ENCODE measurements at places on chromosomes 6 and 20.

DNA sequence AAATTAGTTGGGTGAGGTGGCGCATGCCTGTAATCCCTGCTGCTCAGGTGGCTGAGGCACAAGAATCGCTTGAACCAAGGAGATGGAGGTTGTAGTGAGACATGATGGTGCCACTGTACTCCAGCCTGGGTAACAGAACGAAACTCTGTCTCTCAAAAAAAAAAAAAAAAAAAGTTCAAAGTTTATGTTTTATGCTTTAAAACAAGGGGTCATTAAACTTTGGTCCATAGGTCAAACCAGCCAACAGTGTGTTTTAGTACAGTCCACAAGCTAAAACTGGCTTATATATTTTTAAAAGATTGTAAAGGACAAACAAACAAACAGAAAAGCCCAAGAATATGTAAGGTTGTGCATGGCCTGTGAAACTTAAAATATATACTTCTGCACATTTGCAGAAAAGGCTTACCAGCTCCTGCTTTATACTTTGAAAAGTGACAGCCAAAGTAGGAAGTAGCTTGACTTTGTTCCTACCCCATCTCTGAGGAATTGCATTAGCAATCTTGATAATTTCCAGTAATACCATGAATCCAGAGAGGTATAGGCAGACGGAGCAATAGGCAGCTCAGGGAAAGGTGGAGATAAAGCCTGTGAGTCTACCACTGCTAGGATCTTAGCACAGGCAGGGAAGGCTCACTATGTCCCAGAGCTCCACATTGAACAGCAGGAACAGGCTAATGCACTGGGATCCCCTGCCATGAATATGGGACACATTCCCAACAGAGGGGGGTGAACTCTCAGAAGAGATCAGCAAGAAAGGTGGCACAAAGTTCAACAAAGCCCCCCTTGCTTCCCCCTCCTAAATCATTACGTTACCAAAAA lies 30.5 kb downstream of the MCM8 start:
- no peak for DNase-seq

- peak; percentile 93 for DNase-seq
These were observed 136.4 kb upstream of the PLCB4 start for GRCh38 chr20:8932192-8933165.

- DNase-seq, result no peak
These were observed 81.5 kb downstream of the SULF2 start for GRCh38 chr20:47703748-47704147.

GRCh38 chr6:32839356-32839755 lies 817 bp upstream of the TAP2 start:
- DNase-seq, result no peak

GRCh38 chr6:138999949-139000725 lies 12.1 kb upstream of the REPS1 start:
- no peak for DNase-seq

GRCh38 chr6:16180696-16181438 lies 52.0 kb downstream of the MYLIP start:
- no peak for DNase-seq

DNA sequence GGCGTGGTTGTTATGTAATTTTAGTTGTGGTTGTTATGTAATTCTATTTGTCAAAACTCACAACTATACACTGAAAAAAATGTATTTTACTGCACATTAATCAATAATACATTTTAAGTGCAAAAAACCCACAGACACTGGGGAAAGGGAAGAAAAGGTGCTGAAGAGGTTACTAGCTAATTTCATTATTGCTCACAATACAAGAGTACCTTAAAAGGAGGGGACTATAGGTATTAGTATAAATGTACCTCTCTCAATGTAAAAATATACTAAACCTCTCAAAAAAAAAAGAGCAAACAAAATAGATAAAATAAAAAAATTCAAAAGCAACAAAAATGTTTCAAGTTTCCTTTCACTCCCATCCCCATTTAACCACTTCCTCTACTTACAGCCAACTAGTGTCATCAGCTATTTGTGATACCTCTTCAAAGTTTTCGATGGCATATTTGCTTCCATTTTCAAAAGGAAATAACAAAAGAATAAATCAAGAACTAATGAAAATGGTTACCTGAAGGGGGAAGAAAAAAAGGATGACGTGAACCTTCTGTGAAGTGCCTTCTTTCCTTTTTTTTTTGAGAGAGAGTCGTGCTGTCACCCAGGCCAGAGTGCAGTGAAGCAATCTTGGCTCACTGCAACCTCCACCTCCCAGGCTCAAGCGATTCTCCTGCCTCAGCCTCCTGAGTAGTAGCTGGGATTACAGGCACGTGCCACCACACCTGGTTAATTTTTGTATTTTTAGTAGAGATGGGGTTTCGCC lies 30.2 kb downstream of the RANBP9 start:
- DNase-seq, result no peak

DNA sequence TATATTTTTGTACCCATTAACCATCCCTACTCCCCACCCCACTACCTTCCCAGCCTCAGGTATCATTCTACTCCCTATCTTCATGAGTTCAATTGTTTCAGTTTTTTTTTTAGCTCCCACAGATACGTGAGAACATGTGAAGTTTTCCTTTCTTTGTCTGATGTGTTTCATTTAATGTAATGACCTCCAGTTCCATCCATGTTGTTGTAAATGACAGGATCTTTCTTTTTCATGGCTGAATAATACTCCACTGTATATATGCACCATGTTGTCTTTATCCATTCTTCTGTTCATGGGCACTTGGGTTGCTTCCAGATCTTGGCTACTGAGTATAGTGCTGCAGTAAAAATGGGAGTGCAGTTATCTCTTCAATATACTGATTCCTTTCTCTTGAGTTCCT lies 63.5 kb downstream of the MYO6 start:
- no peak for DNase-seq

- DNase-seq, result no peak
These were observed 487.6 kb upstream of the FLRT3 start for GRCh38 chr20:14824996-14825395.

GRCh38 chr6:84522135-84522549 lies 242.3 kb downstream of the TBX18 start:
- DNase-seq, result peak; percentile 72

- no peak for DNase-seq
These were observed 92.9 kb downstream of the TASP1 start for GRCh38 chr20:13545790-13546189.

DNA sequence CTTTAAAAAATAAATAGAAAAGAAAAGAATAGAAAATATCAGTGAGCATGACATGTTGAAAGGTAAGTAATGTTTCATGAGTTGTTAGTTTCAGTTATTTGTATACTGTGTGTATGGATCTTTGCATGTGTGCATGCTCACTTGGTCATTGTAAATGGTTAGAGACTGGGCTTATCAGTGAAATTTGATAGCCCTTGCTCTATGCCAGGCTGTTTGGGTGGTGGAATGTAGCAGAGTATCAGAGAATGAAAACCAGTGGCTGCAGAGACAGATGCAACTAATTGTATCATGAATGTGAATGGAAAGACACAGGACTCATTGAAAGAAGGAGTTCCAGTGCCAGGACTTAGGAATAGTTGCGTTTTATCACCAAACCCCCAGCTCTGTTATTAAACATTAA lies 4.2 kb downstream of the GSTA2 start:
- DNase-seq, result no peak

DNA sequence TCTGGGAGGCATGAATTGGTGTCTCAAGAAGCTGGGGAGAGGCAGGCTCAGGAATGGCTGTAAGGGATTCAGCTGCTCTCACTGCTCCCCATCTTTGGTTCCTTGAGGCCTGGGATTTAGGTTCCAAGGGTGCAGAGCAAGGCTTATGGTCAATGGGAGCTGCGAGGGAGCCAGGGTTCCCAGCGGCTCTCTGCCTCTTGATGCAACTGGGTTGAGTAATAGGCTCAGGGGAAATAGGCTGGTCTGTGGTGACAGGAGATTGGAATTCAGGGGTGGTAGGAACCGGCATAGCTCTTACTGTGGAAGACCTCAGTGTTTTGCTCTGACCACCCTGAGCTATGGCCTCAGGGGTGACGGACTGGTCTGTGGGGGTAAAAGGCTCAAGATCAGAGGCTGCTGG lies 13.0 kb upstream of the NRM start:
- DNase-seq, result no peak

GRCh38 chr20:15582146-15582760 lies 991.0 kb downstream of the KIF16B start:
- no peak for DNase-seq

DNA sequence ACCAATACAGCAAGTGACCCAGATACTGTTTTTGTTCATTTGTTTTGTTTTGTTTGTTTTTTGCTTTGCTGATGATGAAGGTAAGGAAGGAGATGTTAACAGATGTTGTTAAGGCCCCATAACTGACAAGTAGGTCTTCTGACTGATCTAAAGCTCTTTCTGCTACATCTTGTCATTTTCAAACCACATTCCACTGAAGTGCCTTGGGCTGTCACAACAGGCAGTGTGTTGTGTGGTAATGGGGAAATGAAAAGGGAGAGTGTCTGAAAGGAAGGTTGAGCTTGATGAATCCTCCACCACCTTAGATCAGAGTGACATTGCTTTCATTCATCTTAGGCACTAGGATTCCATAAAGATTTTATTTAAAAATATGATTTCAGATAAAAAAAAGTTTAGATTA lies 479.4 kb upstream of the SYNCRIP start:
- DNase-seq, result no peak

GRCh38 chr6:62283365-62283764 lies 2.7 kb downstream of the KHDRBS2 start:
- DNase-seq, result no peak

GRCh38 chr6:141421378-141421777 lies 711.3 kb upstream of the GJE1 start:
- peak; percentile 46 for DNase-seq

- DNase-seq, result no peak
These were observed 70.2 kb upstream of the EEF1E1 start for GRCh38 chr6:8172530-8172929.

GRCh38 chr6:46376562-46377061 lies 114.6 kb downstream of the RCAN2 start:
- no peak for DNase-seq

DNA sequence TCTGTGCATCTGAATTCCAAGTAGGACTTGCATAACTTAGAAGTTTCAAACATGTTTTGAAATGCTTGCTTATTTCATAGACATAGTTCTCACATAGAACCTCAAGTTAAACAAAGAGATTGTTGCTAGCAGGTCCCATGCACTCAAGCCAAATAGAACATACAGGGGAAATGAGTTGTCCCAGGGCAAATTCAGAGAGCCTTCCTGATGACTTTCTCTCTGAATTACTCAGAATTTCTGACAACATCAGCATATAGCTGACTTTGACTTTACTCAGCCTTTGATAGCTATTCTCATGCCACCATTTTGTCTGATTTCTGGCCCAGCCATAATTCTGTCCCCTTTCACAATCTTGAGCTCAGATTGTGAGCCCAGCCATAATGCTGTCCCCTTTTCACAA lies 333.2 kb upstream of the PLCB4 start:
- no peak for DNase-seq

DNA sequence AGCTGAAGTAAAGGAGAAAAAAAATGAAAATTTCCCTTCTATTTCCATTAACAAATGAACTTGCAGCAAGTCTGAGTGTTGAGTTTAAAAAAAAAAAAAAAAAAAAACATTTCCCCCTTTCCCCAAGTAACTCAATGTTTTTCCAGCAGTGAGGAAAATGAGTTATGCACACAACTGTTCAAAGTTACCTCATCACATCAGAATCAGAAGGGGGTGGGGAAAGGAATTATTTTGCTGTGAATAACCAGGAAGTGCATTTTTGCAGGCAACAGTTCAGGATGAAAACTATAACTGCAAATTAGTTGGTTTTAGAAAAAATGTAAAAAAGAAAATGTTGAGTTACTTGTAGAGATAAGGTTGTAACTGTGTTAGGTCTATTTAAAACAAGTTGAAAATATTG lies 568.9 kb upstream of the CITED2 start:
- DNase-seq, result peak; percentile 84

- DNase-seq, result no peak
These were observed 82.2 kb downstream of the MAN1A1 start for GRCh38 chr6:119267126-119267905.

DNA sequence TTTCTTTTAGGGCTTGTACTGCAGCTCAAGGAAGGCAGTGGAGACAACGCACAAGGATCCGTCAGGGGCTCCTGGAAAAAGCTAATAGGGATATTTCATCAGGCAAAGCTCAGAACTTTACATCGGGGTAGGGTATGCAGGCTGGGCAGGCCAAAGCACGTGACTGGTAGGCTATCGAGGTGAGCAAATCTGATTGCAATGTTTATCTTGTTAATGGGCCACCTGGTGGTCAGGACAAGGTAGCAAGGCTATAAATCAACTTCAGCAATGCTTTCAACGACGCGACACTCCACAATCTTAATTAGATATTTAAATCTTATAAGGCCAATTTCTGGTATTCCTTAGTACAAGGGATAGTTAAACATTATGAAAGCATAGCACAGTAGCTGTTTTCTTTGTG lies 1302.8 kb upstream of the EYS start:
- no peak for DNase-seq

DNA sequence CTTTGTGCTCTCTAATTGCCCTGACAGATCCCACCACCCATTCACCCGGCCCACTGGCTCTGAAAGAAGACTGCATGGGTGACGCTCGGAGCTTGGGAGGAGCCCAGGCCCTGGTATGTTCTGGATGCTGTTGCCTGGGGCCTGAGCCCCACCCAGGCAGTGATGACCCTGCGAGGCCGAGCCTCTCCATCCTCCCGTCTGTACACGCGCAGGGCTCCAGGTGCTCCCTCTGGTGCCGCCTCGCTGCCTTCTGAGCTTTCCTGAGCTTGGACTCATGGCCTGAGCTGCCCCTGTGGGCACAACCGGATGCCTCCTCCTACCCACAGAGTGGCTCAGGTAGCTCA lies 61.2 kb downstream of the STK35 start:
- DNase-seq, result no peak

DNA sequence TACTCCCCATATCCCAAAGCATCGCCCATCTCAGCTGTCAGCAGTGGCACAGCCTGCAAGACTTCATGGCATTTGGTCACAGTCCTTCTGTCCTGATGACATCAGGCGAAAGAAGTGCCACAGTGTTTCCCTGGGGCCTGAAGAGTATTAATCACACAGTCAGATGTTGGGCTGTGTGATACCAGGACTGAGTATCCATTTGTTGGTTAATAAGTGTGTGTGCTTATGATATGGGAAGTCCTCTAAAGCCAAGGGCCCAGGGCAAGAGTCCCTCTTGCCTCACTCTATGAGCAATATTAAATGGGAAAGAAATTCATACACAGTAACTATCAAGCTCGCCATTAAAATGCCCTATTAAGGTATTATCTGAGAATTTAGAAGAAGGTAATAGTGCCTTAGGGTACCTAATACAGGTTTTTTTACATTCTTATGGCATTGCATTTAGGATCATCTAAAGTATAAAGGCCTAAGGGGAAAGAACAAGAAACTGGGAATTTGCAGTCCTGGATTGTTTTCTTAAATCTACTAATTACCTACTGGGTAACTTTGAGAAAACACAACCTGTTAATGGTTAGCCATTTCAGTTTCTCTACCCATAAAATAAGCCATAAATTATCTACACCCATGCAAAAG lies 204.1 kb upstream of the PREP start:
- DNase-seq, result no peak

DNA sequence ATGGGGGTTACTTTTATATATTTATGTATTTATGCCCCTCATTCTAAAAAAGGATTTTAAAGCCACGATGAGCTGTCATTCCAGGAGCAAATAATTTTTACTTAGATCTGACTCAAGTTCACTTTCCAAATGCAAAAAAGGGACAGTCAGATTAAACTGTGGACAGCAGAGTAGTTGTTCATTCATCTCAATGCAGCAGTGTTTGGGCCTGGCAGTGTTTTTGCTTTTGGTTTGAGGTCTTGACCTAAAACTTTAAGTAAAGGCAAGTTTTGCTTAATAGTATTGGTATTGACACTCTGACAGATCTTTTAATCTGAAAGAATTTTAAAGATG lies 13.9 kb downstream of the JARID2 start:
- no peak for DNase-seq

GRCh38 chr20:44221368-44221954 lies 10.9 kb upstream of the OSER1 start:
- no peak for DNase-seq

All from GM04504 (cell line).